ENCODE measurements at places on chromosomes 12 and 14.

DNA sequence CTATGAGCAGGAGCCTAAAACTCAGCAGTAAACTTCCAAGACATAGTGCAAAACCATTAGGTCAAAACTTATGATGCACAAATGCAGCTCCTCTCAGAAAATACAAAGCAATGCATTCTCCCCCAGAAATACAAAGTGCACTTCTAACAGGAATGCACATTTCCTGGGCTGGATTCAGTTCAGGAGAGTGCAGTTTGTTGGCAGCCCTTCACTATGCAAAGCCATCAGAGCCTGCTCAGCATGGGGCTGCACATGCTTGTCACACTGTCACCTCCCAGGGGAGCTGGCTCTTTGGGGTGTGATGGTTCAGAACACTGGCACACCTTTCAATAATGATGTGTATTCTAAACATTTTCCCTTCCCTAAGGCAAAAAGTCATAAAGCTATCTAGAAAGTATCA, 110.4 kb downstream of the KCNK10 start:
- DNase-seq = no peak

DNA sequence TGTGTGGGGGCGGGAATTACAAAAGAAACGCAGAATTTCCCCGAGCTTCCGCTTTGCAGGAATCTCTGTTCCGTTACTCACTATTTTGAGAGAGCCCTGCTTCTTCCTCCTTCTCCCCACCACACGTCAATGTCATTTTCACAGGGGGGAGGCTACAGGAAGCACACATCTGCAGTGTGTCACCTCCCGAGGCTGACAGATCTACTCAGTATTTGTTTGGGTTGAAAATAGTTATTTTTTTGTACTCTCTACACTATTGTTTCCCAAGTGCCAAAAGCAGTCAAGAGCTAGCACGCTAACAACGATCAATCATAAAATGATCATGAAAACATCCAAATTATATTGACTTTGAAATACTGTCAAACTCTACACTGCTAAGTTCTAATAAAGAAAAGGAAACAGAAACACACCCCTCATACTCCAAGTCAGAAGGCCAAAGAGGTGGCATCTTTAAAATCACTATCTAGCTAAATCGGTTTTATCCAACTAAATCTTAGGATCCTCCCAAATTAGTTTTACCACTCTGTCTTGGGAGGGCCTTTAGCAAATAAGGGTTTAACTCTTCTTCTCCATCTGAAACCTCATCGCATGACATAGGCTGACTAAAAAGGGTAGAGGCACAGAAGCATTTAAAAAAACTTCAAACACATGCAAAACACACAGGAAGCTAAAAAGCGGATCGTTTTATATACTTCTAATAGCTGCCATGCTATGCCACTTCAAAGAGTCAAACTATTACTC, 51.8 kb downstream of the FOXN3 start:
- peak; percentile 87 for DNase-seq

GRCh38 chr14:24398653-24399446, at the start of gene NYNRIN:
TSS of gene NYNRIN (plus strand) at chr14:24399003. CDS start at chr14:24399247, 244 bp downstream.
- DNase-seq = peak; percentile 44

DNA sequence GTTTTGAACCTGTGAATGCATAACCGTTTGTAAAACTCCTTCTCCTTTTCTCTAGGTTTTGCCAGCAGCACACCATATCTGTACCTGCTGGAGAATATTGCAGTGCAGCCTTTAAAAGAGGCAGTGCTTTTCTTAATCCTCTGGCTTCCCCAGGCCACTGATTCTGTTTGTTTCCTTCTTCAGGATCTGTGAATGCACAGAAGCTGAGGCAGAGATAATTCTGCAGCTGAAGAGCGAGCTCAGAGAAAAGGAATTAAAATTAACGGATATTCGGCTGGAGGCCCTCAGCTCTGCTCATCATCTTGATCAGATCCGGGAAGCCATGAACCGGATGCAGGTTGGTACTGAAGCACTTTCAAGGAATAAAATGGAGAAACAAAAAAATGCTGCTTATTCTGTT, 348.7 kb downstream of the NAV3 start:
- no peak for DNase-seq

DNA sequence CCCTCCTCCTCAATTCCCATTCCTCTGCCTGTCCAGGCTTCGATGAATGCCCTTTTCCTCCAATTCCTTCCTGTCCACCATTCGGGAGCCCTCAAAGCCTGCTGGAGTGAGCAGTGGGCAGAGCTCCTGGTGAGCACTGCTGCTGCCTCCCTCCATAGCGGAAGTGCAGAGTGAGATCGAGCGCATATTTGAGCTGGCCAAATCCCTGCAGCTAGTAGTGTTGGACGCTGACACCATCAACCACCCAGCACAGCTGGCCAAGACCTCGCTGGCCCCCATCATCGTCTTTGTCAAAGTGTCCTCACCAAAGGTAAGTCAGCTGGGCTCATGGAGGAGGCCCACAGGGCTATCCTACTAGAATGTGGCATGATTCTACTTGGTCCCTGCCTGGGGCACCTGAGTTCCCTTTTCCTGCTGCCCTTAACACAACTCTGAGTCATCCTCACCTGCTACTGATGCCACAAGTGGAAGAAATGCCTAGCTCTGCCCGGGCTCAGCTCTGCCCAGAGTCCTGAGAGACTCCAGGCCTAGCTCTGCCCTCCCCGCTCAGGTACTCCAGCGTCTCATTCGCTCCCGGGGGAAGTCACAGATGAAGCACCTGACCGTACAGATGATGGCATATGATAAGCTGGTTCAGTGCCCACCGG, 8.0 kb downstream of the CACNB3 start:
- no peak for DNase-seq

DNA sequence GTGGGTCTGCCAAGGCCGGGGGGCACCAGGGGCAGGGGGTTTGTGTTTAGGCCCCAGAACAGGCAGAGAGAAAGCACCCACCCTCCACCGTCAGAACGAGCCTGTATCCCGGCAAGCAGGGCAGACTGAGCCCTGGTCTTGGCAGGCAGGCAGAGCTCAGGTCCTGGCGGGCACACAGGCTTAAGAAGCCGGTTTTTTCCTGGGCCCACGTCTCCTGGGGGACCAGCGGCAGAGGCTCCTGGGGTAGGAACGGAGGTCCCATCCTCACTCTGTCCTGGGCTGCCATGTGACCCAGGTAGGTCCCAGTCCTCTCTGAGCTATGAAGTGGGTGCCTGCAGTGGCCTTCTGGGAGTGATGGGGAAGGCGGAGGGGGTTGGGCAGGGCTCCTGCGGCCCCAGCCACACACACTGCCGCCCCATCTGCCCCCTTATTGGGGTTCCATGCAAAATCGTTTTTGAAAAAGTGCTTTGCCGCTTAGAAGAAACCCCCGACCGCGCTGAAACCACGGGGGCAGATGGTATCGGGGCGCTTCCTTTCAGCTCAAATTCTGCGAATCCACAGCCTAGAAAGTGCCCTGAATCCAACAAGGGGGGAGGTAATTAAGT, 24.2 kb downstream of the SH2B3 start:
- DNase-seq = peak; percentile 65

- DNase-seq = no peak
Observed at GRCh38 chr14:24630872-24631477, 3.0 kb downstream of the GZMB start.

- no peak for DNase-seq
Observed at GRCh38 chr14:20971705-20972021, 16.4 kb downstream of the RNASE2 start.

- no peak for DNase-seq
Observed at GRCh38 chr14:24366413-24366720, 1.6 kb upstream of the NFATC4 start.

DNA sequence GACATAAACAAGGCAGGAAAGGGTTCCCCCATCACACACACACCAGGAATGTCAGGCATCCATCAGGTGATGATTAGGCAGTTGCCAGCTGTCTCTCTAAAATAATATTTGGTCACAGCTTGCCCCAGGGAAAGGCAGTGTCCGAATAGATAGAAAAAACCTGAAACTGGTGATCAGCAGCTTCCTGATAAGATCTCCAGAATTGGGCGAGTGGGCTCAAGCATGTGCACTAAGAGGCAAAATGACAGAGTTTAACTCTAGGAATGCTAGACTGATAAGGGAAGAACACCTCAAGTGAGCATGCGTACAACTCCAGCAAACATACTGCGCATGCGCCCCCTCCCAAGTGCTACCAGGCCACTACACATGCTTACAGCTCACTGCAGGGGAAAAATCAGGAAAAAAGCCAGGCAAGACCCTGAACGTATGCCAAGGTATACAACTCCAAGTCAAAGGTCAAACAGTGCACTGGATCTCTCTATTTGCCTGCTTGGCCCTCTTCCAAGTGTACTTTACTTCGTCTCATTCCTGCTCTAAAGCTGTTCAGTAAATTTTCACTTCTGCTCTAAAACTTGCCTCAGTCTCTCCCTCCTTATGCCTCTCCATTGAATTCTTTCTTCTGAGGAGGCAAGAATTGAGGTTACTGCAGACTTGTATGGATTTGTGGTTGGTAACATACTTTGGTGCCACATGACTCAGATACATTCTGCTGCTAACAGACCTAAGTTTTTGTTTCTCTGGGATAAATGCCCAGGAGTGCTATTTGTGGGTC, 73.5 kb upstream of the VASH1 start:
- DNase-seq = no peak

DNA sequence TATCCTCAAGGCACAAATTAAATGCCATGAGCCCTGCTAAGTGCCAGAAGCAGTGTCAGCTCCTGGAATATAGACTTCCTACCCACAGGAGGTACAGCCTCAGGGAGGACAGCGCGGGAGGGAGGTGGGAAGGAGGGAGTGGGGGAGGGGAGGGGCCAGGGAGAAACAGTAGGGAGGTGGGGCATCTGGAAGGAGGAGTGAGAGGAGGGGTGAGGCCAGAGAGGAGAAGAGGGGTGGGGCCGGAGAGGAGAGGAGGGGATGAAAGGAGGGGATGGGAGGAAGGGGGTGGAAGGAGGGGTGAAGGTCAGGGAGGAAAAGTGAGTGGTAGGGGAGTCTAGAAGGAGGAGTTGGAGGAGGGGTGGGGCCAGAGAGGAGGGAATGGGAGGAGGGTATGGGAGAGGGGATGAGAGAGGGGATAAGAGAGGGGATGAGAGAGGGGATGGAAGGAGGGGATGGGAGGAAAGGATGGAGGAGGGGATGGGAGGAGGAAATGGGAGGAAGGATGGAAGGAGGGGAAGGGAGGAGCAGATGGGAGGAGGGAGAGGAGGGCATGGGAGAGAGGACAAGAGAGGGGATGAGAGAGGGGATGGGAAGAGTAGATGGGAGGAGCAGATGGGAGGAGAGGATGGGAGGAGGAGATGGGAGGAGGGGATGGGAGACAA, 9.2 kb upstream of the CCDC197 start:
- DNase-seq = no peak

- peak; percentile 57 for DNase-seq
Observed at GRCh38 chr12:55659486-55660385, 23.0 kb downstream of the OR10P1 start.

- peak; percentile 43 for DNase-seq
Observed at GRCh38 chr12:67025543-67026114, 243.5 kb upstream of the CAND1 start.

DNA sequence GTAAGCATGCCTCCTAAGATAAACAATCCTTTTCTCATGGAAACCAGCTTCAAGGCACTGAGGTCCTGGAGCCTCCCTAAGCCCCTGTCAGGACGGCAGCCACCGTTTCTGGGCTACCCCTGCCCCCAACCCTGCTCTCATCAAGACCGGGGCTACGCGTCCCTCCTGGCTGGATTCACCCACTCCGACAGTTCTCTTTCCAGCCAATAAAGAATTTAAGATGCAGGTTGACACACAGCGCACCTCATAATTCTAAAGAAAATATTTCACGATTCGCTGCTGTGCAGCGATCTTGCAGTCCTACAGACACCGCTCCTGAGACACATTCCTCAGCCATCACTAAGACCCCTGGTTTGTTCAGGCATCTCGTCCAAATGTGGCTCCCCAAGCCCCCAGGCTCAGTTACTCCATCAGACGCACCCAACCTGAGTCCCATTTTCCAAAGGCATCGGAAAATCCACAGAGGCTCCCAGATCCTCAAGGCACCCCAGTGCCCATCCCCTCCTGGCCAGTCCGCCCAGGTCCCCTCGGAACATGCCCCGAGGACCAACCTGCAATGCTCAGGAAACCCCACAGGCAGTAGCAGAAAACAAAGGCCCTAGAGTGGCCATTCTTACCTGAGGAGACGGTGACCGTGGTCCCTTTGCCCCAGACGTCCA, 336.3 kb downstream of the TMEM121 start:
- peak; percentile 54 for DNase-seq

DNA sequence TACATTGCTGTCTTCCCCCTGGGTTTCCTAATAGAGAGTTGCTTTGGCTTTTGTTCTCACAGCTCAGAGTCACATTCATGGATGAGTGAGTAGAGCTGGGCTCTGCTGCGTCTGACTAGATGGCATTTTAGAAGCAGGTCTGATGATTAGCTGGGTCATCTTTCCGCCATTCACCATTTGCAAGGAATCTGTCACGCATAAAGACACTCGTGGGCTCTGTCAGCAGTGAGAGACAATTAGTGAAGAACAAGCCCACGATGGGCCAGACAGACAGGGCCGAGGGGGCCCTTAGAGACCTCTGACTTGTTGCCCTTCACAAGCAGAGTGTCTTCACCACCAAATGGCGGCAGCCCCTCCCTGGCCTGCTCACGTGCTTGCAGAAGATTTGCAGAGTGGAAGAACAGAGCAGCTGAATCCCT, 175.0 kb downstream of the CRADD start:
- no peak for DNase-seq

DNA sequence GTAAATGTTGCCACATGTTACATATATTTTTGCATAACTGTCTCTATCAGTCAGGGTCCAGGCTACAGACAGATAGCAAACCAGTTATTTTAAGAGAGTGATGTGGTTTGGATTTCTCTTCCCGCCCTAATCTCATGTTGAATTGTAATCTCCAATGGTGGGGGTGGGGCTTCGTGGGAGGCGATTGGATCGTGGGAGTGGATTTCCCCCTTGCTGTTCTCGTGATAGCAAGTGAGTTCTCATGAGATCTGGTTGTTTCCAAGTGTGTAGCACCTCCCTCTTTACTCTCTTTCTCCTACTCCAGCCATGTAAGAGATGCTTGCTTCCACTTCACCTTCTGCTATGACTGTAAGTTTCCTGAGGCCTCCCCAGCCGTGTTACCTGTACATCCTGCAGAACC, 704.2 kb upstream of the TBX3 start:
- no peak for DNase-seq

DNA sequence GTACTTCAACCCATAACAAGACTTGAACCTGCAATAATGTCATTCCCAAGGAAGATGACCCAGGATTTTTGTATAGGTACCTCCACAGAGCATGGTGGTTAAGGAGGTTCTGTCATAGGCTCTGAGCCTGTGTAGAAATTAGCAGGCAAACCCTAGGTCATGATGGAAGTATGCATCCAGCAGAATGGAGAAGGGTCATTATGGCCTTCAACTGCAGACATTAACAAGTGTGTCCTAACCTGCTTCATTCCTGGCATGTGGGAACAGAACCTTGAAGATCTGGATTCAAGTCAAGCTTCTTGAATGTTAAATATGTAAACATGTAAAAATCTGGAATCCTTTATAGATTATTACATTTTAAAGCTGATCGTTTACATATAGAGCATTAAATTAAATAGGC, 116.2 kb upstream of the SLC38A4 start:
- no peak for DNase-seq
